Left lung (tissue), 14 donors: ENCODE measurements at places on chromosomes 4 and X. TPM values are rescaled to one million over a fixed set of nuclear protein-coding genes. Genes with fewer than 3 reads are reported as not detected.

- no peak for DNase-seq
- H3K36me3 ChIP-seq = no peaks in the 10 kb centered on the region
- no peak overlapping the region for H3K4me3 ChIP-seq
- H3K4me1 ChIP-seq = peaks cover 5% of the 10 kb centered on the region
- no peaks in the 10 kb centered on the region for H3K27me3 ChIP-seq
- H3K27ac ChIP-seq = no peak overlapping the region
Measured at GRCh38 chr4:15250021-15250441, 177.8 kb upstream of the C1QTNF7 start.

The NHS gene
- polyA plus RNA-seq = 6.4 TPM

DNA sequence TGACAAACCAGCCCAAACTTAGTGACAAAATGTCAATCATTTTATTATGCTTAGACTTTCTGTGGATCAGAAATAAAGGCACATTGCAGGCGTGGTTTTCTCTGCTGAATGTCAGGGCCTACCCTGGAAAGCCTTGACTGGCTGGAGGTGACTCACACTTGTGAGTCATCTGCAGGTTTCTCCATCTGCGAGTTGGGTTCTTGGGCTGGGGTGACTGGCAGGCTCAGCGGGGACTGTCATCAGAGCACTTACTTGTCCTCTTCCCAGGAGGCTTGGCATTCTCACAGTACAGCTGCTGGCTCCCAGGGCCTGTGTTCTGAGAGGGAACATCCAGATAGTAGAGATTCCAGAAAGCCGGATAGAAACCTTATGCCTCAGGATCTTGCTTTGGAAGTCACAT lies 153.8 kb upstream of the AGA start:
- no peaks in the 10 kb centered on the region for H3K27me3 ChIP-seq
- no peaks in the 10 kb centered on the region for H3K36me3 ChIP-seq
- DNase-seq = no peak
- H3K27ac ChIP-seq = no peak overlapping the region
- no peak overlapping the region for H3K4me3 ChIP-seq
- no peaks in the 10 kb centered on the region for H3K4me1 ChIP-seq

The UGT2B10 gene
- polyA plus RNA-seq = not detected

The MUC7 gene
- not detected for polyA plus RNA-seq

- DNase-seq = no peak
- no peaks in the 10 kb centered on the region for H3K27me3 ChIP-seq
- no peak overlapping the region for H3K4me3 ChIP-seq
- peaks cover 14% of the 10 kb centered on the region for H3K4me1 ChIP-seq
Measured at GRCh38 chr4:84977396-84977795, 10.9 kb upstream of the WDFY3 start.

DNA sequence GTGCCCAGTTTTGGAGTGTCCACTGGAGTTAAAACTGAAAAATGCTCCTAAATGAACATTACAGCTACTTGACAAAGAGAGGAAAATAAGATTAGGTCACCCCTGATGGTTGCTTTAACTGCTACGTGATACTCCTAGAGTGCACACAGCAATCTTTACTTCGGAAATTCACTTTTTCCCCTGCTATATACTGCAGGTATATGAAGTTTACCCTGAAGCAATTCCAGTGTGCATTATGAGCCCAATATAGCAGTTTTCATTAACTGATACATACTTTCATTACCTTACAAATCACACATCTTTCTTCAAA lies 773 bp upstream of the ZNF827 start:
- no peaks in the 10 kb centered on the region for H3K27me3 ChIP-seq
- H3K4me1 ChIP-seq = peaks cover 24% of the 10 kb centered on the region
- H3K27ac ChIP-seq = no peak overlapping the region
- no peaks in the 10 kb centered on the region for H3K36me3 ChIP-seq
- no peak overlapping the region for H3K4me3 ChIP-seq
- no peak for DNase-seq

The BGN gene
- polyA plus RNA-seq = 205 TPM

- H3K27ac ChIP-seq = no peak overlapping the region
- H3K4me1 ChIP-seq = no peaks in the 10 kb centered on the region
- DNase-seq = no peak
- no peak overlapping the region for H3K4me3 ChIP-seq
- no peaks in the 10 kb centered on the region for H3K27me3 ChIP-seq
Measured at GRCh38 chr4:70943114-70943513, 40.9 kb downstream of the MOB1B start.

GRCh38 chrX:41689711-41690110 lies 938 bp downstream of the GPR34 start:
- H3K27ac ChIP-seq = no peak overlapping the region
- no peaks in the 10 kb centered on the region for H3K27me3 ChIP-seq
- no peak for DNase-seq
- no peaks in the 10 kb centered on the region for H3K36me3 ChIP-seq
- no peaks in the 10 kb centered on the region for H3K4me1 ChIP-seq

DNA sequence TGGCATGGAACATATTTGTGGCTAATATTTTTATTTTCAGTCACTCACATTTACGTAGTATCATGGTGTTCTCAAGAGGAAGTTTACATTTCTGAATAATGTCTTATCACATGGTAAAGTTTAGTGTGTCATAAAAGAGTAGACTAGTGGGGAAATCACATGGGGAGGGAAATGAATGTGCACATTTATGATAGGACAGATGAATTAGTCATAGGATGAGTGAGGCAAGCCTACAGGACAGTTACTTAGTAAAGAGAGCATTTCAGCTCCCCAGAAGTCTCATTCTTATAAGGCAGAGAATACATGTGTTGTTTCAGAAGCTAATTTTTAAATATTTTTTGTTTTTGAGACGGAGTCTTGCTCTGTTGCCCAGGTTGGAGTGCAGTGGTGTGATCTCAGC lies 6.2 kb downstream of the GK start:
- no peaks in the 10 kb centered on the region for H3K27me3 ChIP-seq
- no peak for DNase-seq
- H3K4me3 ChIP-seq = no peak overlapping the region
- H3K4me1 ChIP-seq = no peaks in the 10 kb centered on the region
- H3K36me3 ChIP-seq = no peaks in the 10 kb centered on the region
- H3K27ac ChIP-seq = peak overlapping the region; percentile 14

DNA sequence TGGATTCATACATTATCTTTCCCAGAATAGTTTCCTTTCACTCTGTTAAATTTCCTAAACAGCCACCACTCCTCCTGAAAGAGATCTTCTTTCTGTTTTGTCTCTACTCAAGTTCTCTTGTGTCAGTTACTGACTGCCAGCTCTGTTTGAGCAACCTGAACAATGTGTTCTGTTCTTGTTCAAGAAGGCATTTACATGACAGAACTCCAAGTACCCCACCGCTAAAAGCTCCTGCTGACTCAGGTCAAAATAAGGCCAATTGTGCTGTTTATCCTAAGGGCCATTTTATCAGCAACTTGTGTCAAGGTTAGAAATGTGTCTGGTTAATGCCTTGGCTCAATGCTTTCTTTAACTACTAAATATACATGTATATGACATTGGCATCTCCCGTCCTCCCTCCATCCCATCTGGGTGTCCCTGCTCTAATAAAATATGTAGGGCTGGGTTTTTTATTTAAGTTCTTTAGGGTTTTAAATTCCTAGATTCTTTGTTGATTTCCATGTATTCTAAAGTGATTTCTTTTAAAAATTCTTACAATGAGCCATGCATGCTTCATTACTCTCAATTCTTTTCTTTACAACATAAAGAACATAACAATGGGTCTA lies 144.3 kb upstream of the PAQR3 start:
- H3K36me3 ChIP-seq = no peaks in the 10 kb centered on the region
- no peak for DNase-seq
- H3K4me3 ChIP-seq = no peak overlapping the region
- no peaks in the 10 kb centered on the region for H3K27me3 ChIP-seq

- H3K36me3 ChIP-seq = no peaks in the 10 kb centered on the region
- no peak overlapping the region for H3K27ac ChIP-seq
- no peak overlapping the region for H3K4me3 ChIP-seq
- no peaks in the 10 kb centered on the region for H3K4me1 ChIP-seq
- H3K27me3 ChIP-seq = peaks cover 3% of the 10 kb centered on the region
- DNase-seq = no peak
Measured at GRCh38 chrX:3777416-3777815, 64.0 kb upstream of the PRKX start.

The TLL1 gene
- polyA plus RNA-seq = 4.0 TPM

The PLRG1 gene
- 98.6 TPM for polyA plus RNA-seq

DNA sequence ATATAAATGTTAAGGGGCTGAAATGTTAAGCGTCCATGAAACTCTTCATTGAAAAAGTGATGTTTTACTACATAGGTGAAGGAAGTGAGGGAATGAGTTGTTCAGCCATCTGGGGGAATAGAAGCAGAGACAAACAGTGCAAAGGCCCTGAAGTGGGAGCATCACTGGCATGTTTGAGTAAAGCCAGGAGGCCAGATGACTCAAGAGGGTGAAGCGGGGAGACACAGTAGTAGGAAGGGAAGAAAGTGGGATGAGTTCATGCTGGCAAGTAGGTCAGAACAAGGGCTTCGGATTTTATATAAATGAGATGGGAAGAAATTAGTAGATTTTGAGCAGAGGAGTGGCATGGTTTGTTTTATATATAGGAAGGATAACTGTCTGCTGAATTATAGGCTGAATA lies 112.5 kb upstream of the MAP9 start:
- no peaks in the 10 kb centered on the region for H3K36me3 ChIP-seq
- no peak overlapping the region for H3K4me3 ChIP-seq
- H3K27ac ChIP-seq = no peak overlapping the region
- H3K4me1 ChIP-seq = no peaks in the 10 kb centered on the region

GRCh38 chr4:115515772-115516171 lies 402.4 kb upstream of the NDST4 start:
- H3K36me3 ChIP-seq = no peaks in the 10 kb centered on the region
- no peaks in the 10 kb centered on the region for H3K4me1 ChIP-seq
- H3K27ac ChIP-seq = no peak overlapping the region
- DNase-seq = no peak
- no peaks in the 10 kb centered on the region for H3K27me3 ChIP-seq
- no peak overlapping the region for H3K4me3 ChIP-seq

- no peaks in the 10 kb centered on the region for H3K4me1 ChIP-seq
- DNase-seq = no peak
- no peak overlapping the region for H3K4me3 ChIP-seq
- H3K27me3 ChIP-seq = no peaks in the 10 kb centered on the region
- H3K27ac ChIP-seq = no peak overlapping the region
Measured at GRCh38 chr4:145912376-145912775, 26.2 kb downstream of the ZNF827 start.

GRCh38 chrX:13649838-13650237 lies 3.1 kb upstream of the TCEANC start:
- H3K4me3 ChIP-seq = no peak overlapping the region
- no peak overlapping the region for H3K27ac ChIP-seq
- no peak for DNase-seq
- no peaks in the 10 kb centered on the region for H3K27me3 ChIP-seq
- no peaks in the 10 kb centered on the region for H3K36me3 ChIP-seq
